ENCODE measurements at places on chromosomes 1 and 21.

DNA sequence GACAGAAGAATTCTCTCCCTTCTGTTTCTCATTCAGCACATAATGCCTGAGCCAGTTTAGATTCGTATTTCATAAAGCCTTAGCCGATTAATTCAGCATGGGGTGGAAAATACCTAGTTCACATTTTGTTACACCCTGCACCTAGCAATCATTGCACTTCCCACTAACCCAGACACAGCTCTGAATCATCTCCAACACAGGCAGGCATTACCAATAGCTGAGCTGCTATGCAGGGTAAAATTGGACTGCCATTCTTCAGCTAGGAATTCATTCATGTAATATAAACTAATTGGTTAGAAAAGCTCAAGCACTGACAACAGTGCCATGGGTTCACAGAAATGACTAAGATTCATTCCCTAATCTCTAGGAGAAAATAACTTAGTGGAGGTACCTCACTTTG is 26.9 kb upstream of the NKAIN1 start:
- DNase-seq = no peak

- no peak for DNase-seq
Observed at GRCh38 chr1:214623430-214623829, 20.4 kb downstream of the CENPF start.

DNA sequence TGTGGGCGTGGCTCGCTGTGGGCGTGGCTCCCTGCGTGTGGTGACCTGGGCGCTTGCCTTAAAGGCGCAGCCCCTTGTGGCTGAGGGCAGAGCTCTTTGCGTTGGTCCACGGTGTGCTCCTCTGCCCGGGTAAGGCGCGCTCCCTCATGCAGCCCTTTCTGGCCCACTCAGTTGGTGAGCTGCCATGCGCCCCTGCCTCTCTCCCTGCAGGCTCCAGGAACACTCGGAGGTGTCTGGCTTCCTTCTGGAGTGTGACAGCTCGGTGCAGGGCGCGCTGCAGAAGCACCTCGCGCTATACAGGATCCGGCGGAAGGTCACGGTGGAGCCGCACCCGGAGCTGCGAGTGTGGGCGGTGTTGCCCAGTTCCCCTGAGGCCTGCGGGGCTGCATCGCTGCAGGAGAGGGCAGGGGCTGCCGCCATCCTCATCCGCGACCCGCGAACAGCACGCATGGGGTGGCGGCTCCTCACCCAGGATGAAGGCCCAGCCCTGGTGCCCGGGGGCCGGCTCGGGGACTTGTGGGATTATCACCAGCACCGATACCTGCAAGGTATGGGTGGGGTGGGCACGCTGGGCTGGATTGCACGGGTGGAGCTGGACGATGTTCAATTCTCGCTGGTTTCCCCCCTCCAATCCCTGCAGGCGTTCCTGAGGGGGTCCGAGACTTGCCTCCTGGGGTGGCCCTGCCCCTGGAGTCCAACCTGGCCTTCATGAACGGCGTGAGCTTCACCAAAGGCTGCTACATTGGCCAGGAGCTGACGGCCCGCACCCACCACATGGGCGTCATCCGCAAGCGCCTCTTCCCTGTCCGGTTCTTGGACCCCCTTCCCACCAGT is 9.1 kb downstream of the IBA57 start:
- peak; percentile 73 for DNase-seq

GRCh38 chr21:34039678-34040382 is 33.5 kb upstream of the MRPS6 start:
- no peak for DNase-seq

- DNase-seq = no peak
Observed at GRCh38 chr1:52636721-52637695, 4.0 kb downstream of the SHISAL2A start.

DNA sequence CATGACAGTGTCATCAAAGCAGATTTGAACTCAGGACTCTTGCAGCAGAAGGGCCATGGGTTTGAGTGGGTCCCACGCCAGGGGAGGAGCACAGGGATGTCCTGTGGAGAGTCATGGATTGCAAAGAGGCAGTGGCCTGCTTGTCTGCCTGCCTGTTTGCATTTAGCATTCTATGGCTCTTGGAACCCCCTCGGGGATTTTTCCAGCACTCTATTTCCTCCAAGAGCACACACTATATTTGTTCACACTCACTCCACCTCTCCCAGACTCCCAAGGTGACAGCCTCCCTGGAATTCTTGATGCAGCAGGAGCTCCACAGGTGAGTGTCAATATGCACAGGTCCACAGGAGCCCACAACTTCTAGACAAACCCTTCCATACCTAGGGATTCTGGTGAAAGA is 73.1 kb upstream of the LRRN2 start:
- no peak for DNase-seq

GRCh38 chr1:167722152-167722869 is 529 bp downstream of the MPZL1 start:
- DNase-seq = no peak

DNA sequence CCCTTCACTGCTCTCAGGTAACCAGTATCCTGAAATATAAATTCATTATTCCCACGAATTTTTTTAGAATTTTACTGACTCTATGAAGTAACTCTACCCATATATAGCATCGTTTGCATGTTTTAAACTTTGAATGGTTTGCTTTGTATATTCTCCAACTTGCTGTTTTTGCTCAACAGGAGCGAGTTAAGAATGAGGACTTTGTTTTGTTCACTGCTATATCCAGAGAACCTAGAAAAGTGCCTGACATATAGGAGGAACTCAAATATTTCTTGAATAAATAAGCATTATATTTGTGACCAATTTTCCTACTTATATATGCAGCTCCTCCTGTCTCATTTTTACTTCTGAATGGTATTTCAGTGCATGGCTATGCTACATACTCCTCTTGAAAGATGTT is 43.4 kb downstream of the NUF2 start:
- no peak for DNase-seq

- DNase-seq = no peak
Observed at GRCh38 chr1:107952989-107953388, 12.0 kb downstream of the VAV3 start.

- DNase-seq = no peak
Observed at GRCh38 chr1:85325920-85326319, 49.5 kb upstream of the BCL10 start.

DNA sequence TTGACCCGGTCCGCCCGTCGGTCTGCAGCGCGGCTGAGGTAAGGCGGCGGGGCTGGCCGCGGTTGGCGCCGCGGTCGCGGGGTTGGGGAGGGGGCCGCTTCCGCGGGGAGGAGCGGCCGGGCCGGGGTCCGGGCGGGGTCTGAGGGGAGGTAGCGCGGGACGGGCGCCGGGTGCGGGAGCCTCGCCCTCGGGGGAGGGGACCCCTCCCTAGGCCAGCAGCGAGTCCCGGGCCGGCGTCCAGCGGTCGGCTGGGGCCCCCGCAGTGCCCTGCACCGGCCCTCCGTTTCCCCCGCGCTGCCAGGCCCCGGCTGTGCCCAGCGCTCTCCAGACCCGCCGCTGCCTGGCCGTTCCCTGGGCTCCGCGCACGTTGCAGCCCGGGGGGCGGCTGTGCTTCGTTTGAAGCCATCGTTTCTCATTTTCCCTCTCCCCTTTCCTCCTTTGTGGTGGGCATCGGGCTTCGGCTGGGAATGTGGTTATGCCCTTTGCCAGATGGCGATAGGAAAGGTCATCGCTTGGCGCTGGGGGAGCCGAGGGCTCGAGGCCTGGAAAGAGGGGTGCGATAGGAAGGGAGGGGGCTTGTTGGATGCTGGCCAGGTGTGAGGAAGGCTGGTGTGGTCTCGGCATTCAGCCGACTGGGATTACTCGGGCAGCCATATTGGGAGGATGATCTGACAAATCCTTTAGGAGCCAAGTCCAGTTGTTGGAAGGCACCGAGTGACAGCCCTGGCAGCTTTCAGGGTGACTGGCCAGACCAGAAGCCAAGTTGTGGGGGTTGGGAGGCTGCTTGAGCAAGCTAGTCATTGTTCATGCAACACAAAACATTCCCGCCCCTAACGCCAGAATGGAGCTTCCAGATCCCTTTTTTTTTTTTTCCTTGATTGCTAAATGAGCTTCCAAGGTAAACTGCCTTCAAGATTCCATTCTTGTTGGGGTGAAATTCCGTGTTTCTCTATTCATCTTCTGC is 753 bp downstream of the KIF1B start:
- peak; percentile 46 for DNase-seq

DNA sequence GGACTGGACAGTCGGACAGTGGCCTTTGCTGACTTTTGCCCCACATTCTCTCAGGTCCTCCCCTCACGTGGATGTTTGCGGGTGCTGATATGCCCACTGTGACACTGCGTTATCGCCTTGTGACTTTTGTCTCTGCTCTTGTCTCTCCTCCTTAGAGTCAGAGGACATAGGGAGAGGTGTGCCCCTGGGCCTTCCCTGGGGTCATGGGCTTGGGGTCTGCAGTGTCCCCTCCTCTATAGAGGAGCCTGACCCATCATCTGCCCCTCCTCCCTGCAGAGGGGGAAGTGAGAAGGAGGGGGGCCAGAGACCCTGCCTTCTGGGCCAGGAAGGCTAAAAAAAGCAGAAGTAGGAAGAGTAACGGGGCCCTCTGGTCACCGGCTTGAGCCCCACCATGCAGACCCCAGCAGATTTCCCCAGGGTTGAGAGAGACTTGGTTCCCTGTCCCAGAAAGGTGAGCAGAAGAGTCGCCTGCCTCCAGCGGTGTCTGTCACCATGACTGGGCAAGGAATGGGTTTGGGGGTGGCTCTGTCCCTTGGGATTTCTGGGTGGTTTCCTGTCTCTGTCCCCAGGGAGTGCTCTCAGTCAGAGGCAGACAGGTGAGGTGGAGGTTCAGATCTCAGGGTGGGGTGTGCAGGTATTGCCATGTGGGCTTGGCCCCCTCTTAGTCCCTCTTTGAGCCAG is 13.3 kb downstream of the RPS6KA1 start:
- DNase-seq = peak; percentile 1

DNA sequence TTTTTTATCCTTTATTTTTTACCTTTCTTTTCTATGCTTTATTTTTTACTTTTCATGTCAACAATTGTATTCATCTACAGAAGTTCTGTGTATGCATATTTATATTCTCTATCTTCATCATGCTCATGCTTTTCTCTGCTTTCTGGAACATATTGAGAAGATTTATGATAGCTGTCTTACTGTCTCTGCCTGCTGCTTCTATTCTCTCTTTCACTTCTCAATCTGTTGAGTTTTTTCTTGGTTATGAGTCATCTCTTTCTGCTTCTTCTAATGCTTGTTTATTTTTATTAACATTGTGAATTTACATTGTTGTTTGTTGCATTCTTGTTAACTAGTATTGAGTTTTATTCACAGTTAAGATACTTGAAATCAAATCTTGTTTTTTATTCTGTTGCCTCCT is 22.6 kb downstream of the F5 start:
- DNase-seq = no peak

DNA sequence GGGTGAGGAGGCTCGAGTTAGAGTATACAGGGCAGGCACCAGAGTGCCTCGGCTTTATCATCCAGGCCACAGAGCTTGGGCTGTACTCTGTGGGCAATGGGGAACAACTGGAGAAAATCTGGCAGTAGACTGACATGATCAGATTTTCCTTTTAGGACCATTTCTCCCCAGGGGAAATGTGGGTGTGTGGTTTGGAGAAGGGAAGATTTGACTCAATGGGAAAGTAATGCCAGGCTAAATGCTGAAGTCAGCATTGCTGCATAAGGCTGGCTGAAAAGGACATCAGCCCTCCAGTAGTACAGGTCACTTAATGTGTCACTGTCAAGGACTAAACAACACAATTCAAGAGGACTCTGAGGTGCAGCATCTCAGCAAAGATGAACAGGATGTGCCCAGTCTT is 5.0 kb downstream of the FYB2 start:
- DNase-seq = no peak

DNA sequence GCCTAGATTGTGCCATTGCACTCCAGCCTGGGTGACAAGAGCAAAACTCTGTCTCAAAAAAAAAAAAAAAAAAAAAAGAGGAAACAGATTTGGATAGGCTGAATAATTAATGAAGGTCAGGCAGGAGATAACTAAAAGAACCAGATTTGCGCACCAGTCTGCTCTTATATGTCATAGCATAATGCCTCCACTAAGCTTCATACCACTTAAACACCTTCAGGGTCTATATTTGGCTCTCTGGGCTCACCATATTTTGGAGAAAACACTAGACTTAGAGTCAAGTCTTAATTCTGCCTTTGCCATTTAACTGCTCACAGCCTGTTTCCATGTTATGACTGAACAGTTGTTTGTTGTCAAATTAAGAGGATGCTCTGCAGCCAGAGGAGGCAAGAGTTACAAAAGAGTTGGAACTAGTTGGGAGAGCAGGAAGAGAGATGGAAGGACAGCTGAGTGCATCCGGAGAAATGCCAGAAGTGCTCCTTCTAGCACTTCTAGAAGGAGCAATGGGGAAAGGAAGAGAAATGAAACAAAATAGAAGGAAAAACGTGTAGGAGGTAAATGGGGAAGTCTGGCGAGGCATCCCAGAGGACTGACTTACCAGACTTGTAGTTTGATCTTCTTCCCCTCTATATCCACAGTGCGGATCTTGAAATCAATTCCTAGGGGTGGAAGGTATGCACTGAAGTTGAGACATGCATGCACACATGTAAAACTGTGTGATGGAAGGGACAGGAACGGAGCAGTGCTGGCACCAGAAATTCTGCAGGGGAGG is 1.8 kb downstream of the RAB13 start:
- DNase-seq = no peak

DNA sequence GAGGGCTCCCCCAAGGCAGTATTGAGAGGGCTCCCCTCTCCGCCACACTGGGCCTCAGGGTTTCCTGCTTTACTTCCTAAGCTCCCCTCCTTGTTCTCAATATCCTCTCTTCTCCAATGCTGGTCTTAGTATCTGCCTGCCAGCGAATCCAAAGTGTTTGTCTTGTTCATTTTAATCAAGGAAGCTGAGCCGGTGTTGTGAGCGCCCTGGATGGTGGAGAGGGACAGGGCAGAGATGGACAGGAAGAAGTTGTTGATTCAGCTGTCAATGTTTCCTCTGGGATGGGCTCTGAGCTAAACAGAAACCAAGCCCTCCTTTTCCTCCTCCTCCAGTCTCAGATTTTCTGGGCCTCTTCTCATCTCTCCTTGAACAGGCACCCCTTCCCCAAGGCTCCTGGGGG is 5.4 kb downstream of the OLFML3 start:
- no peak for DNase-seq

DNA sequence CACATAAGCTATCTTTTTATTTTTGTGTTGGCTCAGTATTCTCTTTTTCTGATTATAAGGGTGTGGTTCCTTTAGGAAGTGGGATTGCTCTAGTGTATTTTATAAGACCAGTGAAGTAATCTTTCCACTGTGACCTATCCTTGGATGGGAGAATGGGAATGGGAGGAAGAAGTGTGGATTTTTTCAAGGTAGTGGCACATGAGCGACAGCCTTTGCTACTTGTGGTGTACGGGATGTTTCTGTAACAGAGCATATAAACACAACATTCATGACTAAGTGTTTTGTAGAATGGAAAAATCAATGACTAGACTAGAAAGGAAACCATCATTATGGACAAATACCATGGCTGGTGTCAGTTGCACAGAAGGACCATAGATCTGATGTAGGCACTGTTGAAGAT is 209.6 kb downstream of the GIPC2 start:
- no peak for DNase-seq
